HCEC 1CT (cell line): ENCODE measurements at places on chromosomes 3 and 15.

GRCh38 chr3:105822171-105823123 is 46.4 kb downstream of the CBLB start:
- no peak for DNase-seq

DNA sequence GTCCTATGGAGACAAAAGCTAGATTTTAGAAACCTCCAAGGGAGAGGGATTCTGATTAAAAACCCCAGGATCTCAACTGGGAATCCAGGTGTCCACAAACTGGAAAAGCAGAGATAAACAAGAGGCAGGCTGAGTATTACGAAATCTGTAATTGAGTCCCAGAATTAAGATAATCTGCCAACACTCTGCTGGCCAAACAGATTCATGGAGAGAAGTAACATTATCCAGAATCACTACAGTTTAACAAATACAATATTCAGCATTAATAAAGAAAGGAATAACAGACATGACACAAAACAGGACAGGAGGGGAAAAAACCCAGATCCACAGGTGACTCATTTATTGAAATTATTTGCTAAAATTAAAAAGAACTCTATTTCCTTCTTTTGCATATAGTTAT is 227.2 kb upstream of the NANOGP8 start:
- DNase-seq, result no peak

GRCh38 chr3:141411251-141411771 is 43.0 kb downstream of the ZBTB38 start:
- peak; percentile 54 for DNase-seq

- no peak for DNase-seq
Observed at GRCh38 chr3:16932877-16933276, 48.1 kb downstream of the PLCL2 start.
